ENCODE measurements at places on chromosomes 16 and 17.
A peak's percentile ranks its signal among the peaks of the same experiment; 100 is the strongest.

DNA sequence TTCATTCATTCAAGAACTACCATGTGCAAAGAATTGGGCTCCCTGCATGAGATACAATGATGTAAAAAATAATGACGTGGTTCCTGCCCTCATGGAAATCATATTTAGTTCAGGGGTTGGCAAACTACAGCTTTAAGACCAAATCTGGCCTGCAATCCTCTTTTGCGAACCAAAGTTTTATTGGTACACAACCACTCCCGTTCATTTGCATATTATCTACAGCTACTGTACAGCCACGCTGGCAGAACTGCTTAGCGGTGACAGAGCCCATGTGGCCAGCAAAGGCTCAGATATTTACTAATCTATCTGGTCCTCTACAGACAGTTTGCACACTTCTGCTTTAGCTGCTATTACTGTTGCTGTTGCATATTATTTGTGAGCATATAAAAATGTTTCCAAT is 167.7 kb downstream of the XYLT1 start:
- no peak overlapping the region for H3K4me3 ChIP-seq
- H3K27me3 ChIP-seq = no peaks in the 10 kb centered on the region
- peaks cover 15% of the 10 kb centered on the region for H3K4me1 ChIP-seq
- H3K27ac ChIP-seq = no peak overlapping the region
- no peak for DNase-seq

- peaks cover 4% of the 10 kb centered on the region for H3K4me1 ChIP-seq
- DNase-seq = no peak
- H3K27ac ChIP-seq = no peak overlapping the region
- H3K4me3 ChIP-seq = no peak overlapping the region
- no peaks in the 10 kb centered on the region for H3K36me3 ChIP-seq
Measured at GRCh38 chr17:2203818-2204217, 99.8 kb downstream of the SMG6 start.

DNA sequence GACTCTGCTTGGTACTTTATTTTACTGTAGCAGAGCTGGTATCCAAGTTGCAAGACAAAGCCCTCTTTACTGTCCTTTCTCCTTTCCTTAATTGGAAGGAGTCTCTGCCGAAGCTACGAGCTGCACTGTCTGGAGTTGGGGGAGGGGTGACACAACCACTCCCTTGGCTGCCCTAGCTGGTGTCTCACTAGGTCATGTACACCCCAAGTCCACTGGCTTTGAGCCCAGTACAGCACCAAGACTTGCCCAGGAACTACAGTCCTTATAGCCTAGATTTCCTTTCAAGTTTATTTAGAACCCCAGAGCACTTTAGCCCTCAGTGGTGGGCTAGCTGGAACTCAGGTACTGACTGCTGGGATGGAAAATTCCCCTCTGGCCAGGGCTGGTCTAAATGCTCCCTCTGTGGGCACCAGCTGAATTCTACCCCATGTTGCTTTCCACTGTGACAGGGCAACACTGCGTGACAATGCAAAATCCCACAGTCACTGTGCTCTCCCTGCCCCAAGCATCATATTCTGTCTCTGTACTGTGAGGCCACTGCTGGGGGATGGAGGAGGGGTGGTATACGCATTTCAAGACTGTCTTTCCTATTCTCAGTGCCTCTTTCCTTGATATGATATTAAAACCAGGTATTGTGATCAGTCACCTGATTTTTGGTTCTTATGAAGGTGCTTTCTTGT is 18.4 kb downstream of the EFCAB5 start:
- no peaks in the 10 kb centered on the region for H3K4me1 ChIP-seq
- H3K27ac ChIP-seq = no peak overlapping the region
- no peaks in the 10 kb centered on the region for H3K27me3 ChIP-seq

GRCh38 chr17:19341641-19342610 is 20.6 kb downstream of the B9D1 start:
- no peak overlapping the region for H3K27ac ChIP-seq
- peaks cover 7% of the 10 kb centered on the region for H3K4me1 ChIP-seq
- no peak overlapping the region for H3K4me3 ChIP-seq

- no peak overlapping the region for H3K4me3 ChIP-seq
- no peak overlapping the region for H3K27ac ChIP-seq
- no peak for DNase-seq
- H3K4me1 ChIP-seq = no peaks in the 10 kb centered on the region
- no peaks in the 10 kb centered on the region for H3K27me3 ChIP-seq
Measured at GRCh38 chr16:78571898-78572358, 472.5 kb downstream of the WWOX start.

GRCh38 chr16:2341456-2342447 is 1.2 kb upstream of the ABCA3 start:
- H3K4me1 ChIP-seq = no peaks in the 10 kb centered on the region
- H3K27ac ChIP-seq = no peak overlapping the region
- peak; percentile 53 for DNase-seq
- H3K27me3 ChIP-seq = peaks cover 9% of the 10 kb centered on the region
- H3K36me3 ChIP-seq = peaks cover 5% of the 10 kb centered on the region
- H3K4me3 ChIP-seq = no peak overlapping the region

- no peaks in the 10 kb centered on the region for H3K27me3 ChIP-seq
- H3K4me3 ChIP-seq = no peak overlapping the region
- no peak for DNase-seq
- H3K36me3 ChIP-seq = no peaks in the 10 kb centered on the region
- H3K4me1 ChIP-seq = peaks cover 6% of the 10 kb centered on the region
- no peak overlapping the region for H3K27ac ChIP-seq
Measured at GRCh38 chr16:81866820-81867440, 87.8 kb downstream of the PLCG2 start.

GRCh38 chr16:72501739-72502593 is 330.0 kb upstream of the PMFBP1 start:
- H3K36me3 ChIP-seq = no peaks in the 10 kb centered on the region
- no peaks in the 10 kb centered on the region for H3K4me1 ChIP-seq
- no peaks in the 10 kb centered on the region for H3K27me3 ChIP-seq
- peak; percentile 43 for DNase-seq
- no peak overlapping the region for H3K4me3 ChIP-seq
- H3K27ac ChIP-seq = no peak overlapping the region

GRCh38 chr17:40462343-40463121 is 19.3 kb downstream of the IGFBP4 start:
- H3K4me3 ChIP-seq = no peak overlapping the region
- H3K27me3 ChIP-seq = no peaks in the 10 kb centered on the region
- no peak overlapping the region for H3K27ac ChIP-seq
- H3K4me1 ChIP-seq = peaks cover 7% of the 10 kb centered on the region
- no peak for DNase-seq
- H3K36me3 ChIP-seq = no peaks in the 10 kb centered on the region

DNA sequence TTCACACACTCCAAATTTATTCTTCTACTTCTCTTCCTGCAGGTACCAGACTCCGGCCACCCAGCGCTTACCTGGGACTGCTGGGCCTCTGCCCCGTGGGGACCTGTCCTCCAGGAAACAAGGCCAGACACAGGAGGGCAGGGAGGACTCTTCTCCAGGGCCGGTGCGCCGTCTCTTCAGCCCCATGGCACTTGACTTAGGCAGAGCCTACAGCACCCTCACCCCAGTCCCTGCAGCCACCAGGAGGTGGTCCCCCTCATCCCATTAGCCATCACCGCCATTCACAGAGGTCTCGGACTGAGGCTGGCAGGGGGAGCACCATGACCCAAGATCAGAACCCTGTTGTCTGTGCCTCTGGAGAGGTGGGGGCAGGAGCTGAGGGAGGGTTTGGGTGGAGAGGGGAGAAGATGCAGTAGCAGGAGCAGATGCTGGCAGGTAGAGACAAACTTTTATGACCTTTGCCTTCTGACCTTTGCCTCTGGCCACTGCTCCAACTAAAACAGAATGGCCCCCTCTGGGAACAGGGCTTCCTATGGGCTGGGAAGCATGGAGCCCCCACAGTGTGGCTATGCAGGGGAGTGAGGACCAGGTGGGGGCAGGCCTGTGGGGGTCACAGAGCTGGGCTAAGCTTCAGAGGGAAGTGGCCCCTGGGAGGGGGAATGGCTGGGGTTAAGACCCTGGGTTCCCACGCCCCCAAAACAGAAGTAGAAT is 1.7 kb upstream of the GCGR start:
- DNase-seq = no peak
- no peaks in the 10 kb centered on the region for H3K4me1 ChIP-seq
- H3K36me3 ChIP-seq = peaks cover 3% of the 10 kb centered on the region

- no peak overlapping the region for H3K4me3 ChIP-seq
- no peaks in the 10 kb centered on the region for H3K36me3 ChIP-seq
- H3K27ac ChIP-seq = no peak overlapping the region
- peak; percentile 92 for DNase-seq
Measured at GRCh38 chr17:28416703-28417311, 10.8 kb upstream of the SLC46A1 start.

DNA sequence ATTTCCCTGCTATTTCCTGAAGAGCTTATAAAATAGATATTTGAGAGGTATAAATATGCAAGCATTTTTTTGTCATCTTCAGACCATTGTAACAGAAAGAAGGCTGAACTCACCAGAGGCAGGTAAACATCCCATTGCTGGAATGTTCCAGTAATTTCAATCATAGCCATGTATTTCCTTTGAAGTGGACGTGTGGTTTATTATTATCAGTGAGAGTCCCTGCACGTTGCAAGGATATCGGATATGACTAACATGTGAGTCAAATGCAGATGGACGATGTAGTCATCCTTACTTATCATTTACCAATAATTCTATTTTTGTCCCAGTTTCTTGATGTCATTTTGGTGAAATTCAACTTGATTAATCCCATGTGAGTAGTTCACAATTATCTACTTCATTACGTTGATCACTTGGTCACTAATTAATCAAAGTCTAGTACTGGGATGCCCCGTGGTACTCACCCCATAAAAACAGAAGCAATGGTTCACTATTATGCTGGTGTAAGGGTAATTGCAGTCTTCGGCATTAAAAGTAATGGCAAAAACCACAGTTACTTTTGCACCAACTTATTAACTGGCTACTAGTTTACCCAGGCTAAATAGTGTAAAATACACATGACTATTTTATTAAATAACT is 89.5 kb downstream of the VAT1L start:
- no peak overlapping the region for H3K4me3 ChIP-seq
- H3K4me1 ChIP-seq = 0 out of 2 replicates have a peak, but pooled peaks cover 2% of the 10 kb centered on the region
- H3K27me3 ChIP-seq = no peaks in the 10 kb centered on the region
- H3K36me3 ChIP-seq = peaks cover 26% of the 10 kb centered on the region
- no peak overlapping the region for H3K27ac ChIP-seq

DNA sequence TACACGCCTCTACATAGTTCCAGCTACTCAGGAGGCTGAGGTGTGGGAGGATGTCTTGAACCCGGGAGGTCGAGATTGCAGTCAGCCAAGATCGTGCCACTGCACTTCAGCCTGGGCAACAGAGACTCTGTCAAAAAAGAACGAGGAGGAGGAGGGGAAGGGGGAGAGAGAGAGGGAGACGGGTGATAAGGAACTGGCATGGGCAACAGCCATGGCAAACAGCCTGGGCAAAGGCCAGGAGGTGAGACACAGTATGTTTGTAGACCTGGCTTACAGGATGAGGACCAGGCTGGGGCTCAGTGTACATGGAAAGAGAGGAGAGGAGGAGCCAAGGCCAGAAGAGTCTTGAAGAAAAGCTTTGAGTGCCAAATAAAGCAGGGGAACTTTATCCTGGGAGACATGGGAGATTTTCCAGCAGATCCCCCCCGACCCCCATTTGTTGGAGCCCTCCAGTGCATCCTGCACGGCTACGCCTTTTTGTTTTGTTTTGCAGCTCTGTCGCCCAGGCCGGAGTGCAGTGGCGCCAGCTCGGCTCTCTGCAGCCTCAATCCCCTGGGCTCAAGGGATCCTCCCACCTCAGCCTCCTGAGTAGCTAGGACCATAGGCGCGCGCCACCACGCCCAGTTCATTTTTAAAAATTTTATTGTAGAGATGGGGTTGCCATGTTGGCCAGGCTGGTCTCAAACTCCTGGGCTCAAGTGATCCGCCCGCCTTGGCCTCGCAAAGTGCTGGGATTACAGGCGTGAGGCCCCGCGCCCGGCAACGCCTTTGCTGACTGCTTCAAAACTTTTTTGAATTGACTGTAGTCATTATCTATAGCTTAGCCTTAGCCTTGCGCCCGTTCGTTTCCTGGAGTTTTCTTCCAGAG is 1.3 kb upstream of the ALKBH5 start:
- H3K27me3 ChIP-seq = no peaks in the 10 kb centered on the region
- peaks cover 9% of the 10 kb centered on the region for H3K4me1 ChIP-seq
- H3K27ac ChIP-seq = peak overlapping the region; percentile 62
- peak overlapping the region; percentile 95 for H3K4me3 ChIP-seq
- H3K36me3 ChIP-seq = peaks cover 8% of the 10 kb centered on the region
- peak; percentile 50 for DNase-seq

GRCh38 chr17:56292010-56292409 is 138.7 kb downstream of the ANKFN1 start:
- H3K4me3 ChIP-seq = no peak overlapping the region
- no peak for DNase-seq
- no peaks in the 10 kb centered on the region for H3K4me1 ChIP-seq
- no peaks in the 10 kb centered on the region for H3K27me3 ChIP-seq
- H3K36me3 ChIP-seq = no peaks in the 10 kb centered on the region

- H3K4me3 ChIP-seq = peak overlapping the region; percentile 90
- H3K4me1 ChIP-seq = peaks cover 9% of the 10 kb centered on the region
- no peaks in the 10 kb centered on the region for H3K36me3 ChIP-seq
- no peaks in the 10 kb centered on the region for H3K27me3 ChIP-seq
- no peak overlapping the region for H3K27ac ChIP-seq
Measured at GRCh38 chr17:62627904-62628633, 599 bp downstream of the MRC2 start.

DNA sequence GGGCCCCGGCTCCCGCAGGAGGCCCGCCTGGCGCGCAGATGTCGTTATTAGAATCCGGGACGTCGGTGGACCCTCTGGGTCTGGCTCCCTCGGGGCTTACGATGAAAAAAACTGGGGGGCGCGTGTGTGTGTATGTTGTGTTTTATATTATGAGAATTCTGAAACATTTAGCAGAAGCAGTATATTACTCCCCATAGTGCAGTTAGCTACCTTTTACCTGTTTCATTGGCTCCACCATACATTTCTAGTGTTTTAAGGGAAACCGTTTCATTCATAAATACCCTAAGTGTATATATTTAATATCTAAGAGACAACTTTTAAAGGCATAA is 486 bp upstream of the DNAJA2 start:
- peak overlapping the region; percentile 32 for H3K27ac ChIP-seq
- no peak for DNase-seq
- H3K4me1 ChIP-seq = peaks cover 2% of the 10 kb centered on the region

DNA sequence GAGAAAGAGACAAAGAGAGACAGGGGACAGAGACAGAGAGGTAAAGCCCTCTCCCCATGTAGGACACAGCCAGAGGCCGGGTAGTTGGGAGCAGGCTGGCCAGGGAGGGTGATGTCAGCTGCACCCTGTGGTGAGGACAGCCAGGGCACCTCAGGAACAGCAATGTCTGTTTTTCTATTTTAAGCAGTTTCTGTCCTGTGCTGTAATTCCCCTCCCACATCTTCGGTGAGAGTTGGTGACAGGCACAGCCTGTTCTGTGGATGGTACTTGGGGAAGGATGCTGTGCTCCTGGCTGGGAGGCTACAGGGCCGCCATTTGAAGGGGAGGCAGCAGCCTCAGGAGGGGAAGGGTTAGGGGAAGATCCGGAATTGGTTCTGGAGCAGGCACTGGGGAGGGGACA is 163.5 kb downstream of the SDK2 start:
- H3K27ac ChIP-seq = no peak overlapping the region
- no peak overlapping the region for H3K4me3 ChIP-seq
- H3K4me1 ChIP-seq = peaks cover 3% of the 10 kb centered on the region
- no peaks in the 10 kb centered on the region for H3K27me3 ChIP-seq
- no peak for DNase-seq

All from H9 (cell line).